Naive thymus-derived CD8-positive, alpha-beta T cell (primary cell): ENCODE measurements at places on chromosomes 3 and 15.

DNA sequence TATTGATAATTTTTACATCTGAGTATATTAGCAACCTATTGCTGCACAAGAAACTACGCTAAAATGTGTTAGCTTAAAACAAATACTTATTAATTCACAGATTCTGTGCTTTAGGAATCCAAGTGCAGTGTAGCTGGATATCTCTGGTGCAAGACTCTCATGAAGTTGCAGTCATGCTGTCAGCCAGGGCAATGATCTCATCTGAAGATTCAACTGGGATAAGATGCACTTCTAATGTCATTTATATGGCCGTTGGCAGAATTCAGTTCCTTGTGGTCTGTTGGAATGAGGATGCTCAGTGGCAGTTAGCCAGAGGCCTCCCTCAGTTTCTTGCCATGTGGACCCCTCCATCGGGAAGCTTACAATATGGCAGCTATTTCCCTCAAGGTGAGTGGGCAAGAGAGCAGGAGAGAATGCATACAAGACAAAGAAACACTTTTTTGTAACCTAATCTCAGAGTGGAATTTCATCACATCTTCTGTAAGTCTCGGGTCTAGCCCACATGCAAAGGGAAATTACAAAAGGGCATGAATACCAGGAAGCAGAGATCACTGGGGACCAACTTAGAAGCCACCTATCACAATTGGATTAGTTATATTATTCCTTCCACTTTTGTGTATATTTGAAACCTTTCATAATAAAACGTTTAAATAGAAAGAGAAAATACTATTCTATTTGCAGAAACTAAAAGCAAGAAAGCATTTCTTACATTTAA, 61.6 kb downstream of the DPH6 start:
- no peak for DNase-seq

- no peak for DNase-seq
These were observed 130.8 kb downstream of the CHCHD6 start for GRCh38 chr3:126834596-126835471.

DNA sequence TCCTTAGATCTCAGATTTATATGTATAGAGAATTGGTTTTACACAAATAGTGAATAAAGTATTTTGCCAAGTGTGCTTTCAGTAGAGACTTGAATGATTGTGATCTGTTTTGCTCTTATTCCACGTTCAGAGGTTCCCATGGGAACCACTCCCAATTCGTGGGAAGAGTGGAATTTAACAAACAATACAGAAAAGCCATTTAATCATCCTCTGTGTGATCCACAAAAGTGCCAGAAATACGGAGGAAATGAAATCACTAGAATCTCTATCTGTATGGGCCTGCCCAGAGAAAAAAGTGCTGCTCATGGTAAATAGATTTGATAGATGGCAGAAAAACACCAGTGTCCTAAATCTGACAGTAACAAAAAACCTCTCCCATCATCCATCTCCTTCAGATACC, 56.0 kb downstream of the CNTN4 start:
- DNase-seq = no peak

DNA sequence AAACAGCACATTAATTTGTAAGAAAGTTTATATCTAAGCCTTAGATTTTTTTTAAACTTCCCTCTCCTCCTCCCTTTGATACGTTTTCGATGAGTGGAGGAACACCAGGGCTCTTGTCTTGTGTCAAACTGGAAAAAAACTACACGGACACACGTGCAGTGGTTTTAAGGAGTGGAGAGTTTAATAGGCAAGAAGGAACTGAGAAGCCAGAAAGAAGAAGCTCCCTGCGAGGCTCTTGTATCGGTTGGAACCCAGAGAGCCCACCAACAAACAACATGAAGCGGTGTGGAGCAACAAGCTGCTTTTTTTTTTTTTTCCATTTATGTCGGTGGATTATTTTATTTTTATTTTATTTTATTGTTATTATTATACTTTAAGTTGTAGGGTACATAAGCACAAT, 18.6 kb downstream of the NDUFB4 start:
- no peak for DNase-seq

GRCh38 chr15:35507932-35508638, 37.9 kb downstream of the DPH6 start:
- DNase-seq = no peak

DNA sequence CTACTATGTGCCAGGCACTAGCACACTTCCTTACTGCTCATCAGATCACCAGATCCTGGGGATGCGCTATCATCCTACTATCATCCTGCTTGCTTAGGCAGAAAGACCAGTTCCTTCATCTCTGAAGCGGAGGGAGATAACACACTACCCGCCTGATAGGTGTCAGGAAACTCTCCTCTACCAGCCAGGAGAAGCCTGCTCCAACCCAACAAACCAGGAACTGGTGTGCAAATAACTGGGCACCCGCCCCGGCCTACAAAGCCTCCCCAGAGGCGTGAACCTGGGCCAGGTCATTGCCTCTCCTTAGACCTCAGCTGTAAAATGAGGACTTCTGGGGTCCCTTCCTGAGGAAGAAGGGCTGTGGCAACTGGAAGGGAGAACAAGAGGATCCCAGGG, 61.5 kb downstream of the HOMER2 start:
- no peak for DNase-seq

GRCh38 chr15:94670438-94671034, 439.2 kb downstream of the MCTP2 start:
- no peak for DNase-seq

- no peak for DNase-seq
These were observed 243.3 kb upstream of the CCDC54 start for GRCh38 chr3:107133891-107134290.

DNA sequence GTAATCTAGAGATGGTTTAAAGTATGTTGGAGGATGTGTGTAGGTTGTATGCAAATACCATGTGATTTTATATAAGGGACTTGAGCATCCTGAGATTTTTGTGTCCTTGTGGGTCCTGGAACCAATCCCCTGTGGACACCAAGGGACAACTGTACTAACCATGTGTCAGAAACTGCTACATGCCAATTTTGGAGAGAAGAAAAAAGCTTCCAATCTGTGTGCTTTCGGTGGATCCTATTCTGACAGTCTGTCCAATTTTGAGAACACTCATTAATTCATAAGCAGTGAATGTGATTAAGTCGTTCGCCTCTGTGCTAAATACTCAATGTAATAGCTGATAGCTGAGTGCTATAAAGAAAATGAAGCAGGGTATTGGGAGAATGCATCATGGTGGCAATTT, 61.6 kb downstream of the RBM6 start:
- no peak for DNase-seq

- DNase-seq = no peak
These were observed 19.9 kb downstream of the NDUFB4 start for GRCh38 chr3:120615847-120616609.

- no peak for DNase-seq
These were observed 254.3 kb downstream of the RYR3 start for GRCh38 chr15:33565094-33565493.

- no peak for DNase-seq
These were observed 22.7 kb downstream of the EXD1 start for GRCh38 chr15:41207687-41208448.

- DNase-seq = no peak
These were observed 718 bp downstream of the BNIP2 start for GRCh38 chr15:59688423-59688781.

GRCh38 chr3:29949940-29950616, 656.3 kb upstream of the TGFBR2 start:
- no peak for DNase-seq

- no peak for DNase-seq
These were observed 14.4 kb downstream of the SNAPC5 start for GRCh38 chr15:66483131-66483566.

DNA sequence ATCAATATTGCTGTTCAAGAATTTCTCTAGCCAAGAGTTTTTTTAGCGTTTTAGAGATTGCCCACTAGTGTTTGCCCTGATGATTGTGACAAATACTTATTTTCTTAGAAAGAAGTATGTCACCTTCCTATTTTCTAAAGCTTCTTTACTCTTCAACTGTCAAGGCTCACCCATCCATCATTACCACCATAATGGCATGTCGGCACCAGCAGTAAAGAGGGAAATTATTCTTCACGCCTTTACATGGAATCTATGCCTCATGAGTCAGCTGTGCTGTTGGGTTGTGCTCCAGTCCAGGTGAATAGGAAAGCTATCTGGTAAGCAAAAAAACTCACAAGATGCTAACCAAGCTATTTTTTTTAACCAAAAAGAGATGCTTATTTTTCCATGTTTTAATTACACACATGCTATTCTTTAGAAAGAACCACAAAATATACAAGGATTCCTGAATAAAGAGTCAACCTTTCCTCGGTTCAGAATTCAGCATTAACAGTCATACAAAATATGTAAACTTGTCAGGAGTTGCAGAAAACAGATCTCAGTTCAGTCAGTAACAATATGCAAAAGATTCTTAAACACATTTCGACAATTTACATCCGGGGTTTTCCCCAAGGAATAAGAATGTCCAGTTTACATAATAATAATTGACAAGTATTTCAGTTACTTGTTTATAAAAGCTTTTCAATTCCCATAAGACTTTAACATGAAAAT, 128.0 kb downstream of the ATP8B4 start:
- DNase-seq = no peak

DNA sequence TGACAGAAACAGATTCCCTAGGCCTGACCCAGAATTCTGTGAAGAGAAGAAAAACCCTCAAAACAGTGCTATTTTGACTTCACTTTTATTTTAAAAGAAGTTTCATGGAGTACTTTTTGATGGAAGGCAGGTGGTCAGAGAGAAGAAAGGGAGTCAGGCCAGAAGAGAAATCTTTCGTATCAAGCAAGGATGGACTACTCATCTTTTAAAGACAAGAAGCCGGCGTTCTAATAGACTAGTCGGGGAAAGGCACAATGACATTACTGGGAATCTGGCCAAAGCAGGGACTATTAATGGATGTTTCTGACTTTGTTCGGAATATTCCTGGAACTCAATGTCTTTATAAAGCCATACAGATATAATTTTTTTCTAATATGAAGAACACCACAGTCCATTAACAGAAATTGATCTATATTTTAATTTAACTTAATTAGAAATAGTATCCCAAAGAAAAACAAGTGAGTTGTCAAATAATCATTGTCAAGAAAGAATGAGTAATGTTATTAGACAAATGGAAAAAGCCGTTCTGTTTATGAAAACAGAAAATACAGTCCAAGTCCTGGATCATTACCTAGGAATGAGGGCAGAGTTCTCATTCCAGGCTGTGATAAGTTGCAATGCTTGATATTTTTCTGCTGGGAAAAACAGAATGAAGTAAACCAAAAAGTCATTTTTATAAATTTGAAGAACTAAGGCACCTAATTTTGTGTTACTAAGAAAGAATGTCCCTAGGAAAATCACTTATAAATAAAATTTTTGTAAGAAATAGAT, 23.7 kb upstream of the PCOLCE2 start:
- no peak for DNase-seq

DNA sequence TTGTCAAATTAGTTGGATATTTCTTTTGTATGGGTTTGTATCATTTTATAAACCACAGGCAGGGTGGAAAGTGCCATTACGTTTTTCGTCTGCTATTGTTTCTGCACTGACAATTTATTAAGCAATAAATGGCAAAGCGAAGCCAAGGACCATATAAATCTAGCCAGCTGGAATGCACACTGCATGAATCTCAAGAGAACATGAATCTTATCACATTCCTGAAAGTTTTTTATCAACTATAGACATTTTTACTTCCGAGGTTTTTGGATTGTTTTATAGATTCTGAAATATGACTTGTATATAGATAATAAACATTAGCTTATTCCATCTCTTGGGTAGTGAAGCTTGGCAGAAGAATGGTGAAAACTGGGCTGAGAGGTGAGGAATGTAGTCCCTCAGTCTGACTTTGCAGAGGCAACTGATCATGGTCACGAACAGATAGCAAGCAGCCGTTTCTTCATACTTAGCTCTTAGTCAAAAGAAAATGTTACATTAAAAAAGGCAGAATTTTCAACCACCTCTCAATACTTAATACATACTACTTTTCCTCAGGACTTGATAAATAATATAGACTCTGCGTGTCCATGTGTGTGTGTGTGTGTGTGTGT, 102.7 kb downstream of the OSBPL10 start:
- no peak for DNase-seq
